H1 (cell line): ENCODE measurements at places on chromosomes 3 and 15.

GRCh38 chr15:34850121-34850520 is 54.8 kb upstream of the ACTC1 start:
- DNase-seq = no peak

DNA sequence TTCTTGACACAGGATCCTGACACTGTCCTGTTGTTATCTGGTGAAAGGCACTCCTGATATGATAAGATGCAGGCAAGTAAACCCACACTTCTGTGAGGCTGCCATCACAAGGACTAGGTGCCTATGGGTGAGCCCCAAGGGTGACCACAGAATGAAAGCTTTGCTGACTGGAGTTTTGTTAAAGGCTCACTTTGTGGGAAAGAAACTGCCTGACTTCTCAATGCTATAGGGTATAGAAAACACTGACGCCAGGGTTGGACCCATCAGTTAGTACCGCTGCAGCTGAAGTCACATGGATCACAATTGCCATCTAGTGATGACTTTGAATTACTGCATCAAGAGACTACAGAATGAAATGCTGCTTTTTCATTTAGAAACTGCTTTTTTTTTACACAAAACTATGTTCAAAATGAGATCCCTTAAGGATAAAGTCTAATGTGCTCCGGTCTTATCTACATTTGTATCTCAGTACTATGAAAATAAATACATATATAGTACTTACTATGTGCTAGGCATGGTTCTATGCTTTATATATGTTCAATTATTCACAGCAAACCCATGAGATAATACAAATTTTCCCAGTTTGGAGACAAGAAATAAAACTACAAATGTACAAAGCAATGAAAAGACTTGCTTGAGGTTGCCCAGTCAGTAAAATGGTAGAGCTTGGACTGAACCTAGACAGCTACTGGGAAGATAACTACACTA is 64.2 kb upstream of the CMSS1 start:
- DNase-seq = peak; percentile 52

- no peak for DNase-seq
Measured at GRCh38 chr3:56251343-56251945, 216.8 kb downstream of the ERC2 start.

GRCh38 chr3:179739816-179740594 is 87.2 kb downstream of the USP13 start:
- DNase-seq = no peak

DNA sequence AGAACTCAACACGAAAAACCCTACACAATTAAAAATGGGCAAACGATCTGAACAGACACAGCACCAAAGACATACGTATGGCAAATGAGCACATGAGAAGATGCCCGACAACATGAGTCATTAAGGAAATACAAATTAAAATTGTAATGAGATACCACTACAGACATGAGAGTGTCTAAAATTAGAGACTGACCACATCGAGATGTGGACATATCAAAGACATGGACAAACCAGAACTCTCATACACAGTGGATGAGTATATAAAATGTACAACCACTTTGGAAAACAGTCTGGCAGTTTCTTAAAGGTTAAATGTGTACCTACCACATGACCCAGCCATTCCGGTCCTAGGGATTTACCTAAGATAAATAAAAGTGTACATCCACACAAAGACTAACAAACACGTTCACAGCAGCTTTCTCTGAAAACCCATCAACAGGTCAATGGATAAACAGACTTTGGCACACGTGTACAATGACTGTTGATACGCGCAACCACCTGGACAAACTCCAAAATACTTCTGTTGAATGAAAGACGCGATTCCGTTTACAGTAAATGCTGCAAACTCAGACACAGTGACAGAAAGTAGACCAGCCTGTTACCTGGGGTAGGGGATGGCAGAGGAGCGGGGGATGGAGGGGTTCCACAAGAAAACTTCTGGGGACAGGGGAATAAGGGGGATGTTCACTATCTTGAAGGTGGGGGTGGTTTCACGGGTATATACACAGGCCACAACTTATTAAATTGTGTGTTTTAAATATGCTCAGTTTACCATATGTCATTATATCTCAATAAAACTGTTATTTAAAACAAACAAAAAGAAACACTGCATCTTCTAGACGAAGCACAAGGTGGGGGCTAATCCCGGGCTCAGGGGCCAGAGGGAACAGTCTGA is 2.1 kb downstream of the TNK2 start:
- DNase-seq = no peak

DNA sequence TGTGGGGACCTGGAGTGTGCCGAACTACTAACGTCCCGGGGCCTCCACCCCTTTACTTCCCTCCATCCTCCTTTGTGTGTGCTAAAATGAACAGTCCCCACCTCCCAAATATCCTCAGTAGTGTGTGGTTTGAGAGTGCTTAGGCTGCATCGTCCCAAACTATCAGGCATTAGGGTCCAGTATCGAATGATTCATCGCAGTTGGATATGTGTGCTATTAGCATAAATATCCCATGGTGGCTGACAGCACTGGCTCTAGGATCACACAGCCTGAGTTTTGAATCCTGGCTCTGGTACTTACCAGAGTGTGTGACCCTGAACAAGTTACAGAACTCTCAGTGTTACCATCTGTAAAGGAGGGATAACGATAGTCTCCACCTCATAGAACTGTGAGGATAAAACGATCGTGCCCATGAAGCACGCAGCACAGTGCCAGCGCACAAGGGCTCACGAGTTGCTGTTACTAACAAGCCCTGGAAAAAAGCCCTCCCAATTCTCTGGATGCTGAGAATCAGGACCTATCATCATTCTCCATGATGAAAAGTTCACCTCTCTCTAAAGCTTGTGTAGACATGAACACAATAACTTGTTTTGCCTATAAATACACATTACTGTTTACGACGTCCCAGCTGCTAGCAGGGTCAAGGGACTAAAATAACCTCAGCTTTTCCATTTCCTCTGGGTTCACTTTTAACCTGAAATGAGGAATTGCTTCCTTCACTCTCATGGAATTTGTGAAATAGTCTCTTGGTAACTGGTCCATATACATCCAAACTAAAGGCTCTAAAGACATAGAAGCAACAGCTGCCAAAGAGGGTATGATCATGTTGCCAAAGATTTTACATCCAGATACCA is 51.0 kb downstream of the VGLL4 start:
- DNase-seq = no peak

DNA sequence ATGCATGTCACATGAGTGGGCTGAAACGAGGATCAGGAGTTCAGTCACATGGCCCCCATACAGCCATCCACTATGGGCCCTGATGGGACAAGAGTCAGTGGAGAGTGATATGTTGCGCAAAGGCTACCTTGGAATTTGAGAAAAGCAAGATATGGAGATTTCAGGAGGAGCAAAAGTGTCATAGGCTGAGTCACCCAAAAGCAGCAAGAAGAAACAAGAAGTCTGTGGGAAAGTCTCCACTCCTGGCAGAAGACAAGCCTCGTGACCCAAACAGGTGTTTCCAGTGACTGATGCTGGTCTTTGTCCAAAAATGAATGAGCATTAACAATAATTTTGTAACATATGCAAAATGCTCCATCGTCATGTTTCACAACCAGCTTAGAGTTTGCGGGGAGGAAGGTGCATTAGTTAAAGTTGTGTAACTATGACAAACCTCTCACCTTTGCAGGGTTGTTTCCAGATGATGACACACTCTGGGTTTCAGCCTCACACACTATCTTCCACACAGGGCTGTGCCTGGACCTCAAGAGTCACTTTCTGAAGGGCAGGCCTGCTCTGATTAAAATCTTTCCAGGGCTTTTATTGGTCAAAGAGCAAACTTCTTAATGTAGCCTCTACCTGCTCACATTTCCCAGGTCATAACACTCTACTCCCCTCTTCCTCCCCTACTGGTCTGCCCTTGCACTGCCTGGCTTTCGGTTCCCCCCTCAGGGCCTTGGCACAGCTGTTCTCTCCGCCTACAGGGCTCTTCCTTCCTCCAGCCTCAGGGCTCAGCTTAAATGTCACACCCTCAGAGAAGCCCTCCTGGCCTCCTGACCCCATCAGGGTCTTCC is 3.9 kb upstream of the DNASE1L3 start:
- DNase-seq = no peak

DNA sequence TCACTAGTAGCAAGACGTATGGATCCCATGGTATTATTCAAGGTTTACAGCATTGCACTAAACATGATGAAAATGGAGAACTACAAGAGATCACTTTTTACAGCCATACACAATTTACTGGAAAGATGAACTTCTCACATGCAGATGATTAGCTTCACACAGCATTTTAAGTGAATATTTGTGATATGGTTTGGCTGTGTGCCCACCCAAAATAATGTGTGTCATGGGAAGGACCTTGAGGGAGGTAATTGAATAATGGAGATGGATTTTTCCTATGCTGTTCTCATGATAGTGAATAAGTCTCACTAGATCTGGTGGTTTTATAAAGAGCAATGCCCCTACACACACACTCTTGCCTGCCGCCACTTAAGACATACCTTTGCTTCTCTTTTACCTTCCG is 662.0 kb upstream of the CCDC54 start:
- no peak for DNase-seq

DNA sequence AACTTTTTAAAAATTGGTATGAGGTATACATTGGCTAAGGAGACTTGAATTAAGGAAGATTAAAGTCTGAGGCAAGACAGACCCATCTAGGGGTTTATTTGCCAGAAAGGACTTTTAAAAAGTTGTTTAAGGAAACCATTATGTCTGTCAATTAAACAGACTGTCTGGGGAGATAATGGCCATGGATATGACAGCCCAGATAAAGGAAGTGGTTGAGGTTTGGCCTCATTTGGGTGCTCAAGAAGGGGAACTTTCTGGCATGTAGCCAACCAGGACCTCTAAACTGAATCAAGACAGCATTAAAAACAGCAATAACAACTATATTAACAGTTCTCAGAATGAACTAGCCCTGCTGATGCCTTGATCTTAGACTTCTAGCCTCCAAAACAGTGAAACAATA is 9.9 kb upstream of the CD200R1L start:
- no peak for DNase-seq

DNA sequence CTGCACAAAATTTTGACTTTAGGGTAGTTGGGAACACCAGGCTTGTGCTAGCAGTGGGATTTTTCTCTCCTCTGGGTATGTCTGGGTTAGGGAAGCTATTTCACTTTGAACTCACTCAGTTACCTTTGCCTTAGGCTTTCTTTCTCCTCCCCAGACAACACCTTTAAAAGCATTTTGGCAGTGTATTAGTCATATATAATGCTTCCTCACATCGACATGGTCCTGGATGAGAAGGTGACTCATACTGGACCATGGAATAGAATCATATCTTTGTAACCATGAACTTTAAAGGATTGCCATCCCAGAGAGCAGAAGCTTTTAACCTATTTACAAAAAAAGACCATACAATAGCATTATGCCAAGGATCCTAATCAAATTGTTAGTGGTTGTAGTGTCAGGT is 2.7 kb downstream of the RYR3 start:
- no peak for DNase-seq

DNA sequence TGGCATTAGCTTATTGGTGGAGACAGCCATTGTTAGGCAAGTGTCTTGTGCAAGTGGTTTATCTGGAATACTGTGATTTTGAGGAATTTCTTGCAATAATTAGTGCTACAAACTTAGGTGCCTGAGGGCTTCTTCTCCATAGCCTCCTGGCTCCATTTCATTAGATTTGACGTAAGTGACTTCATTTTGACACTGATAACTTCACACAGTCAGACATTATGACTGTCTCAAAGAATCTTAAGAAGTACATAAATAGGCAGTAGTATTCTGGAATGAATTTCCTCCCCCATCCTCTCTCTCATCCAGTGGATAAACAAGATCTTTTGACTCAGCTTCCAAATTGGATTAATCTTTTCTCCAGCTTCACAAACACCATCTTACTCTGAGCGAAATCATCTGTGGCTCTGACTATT is 19.0 kb downstream of the ARL14 start:
- no peak for DNase-seq

DNA sequence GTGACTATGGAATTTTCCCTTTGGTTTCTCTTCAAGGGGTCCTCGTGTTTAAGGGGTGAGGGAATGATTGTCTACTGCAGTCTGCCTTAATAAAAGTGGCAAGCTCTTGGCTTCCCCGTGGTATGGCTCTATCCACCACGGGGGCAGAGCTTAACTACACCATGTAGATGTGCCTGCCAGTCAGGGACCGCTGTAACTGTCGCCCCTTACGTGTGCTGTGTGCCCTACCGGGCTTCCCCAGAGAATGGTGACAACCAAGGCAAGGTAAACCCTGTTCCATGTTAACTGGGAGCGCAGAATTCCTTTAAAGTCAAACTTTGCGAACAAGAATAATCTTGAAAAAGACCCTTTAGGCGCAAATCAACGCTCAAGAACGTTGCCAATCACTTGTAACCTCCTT is 966 bp upstream of the C3orf80 start:
- DNase-seq = no peak

DNA sequence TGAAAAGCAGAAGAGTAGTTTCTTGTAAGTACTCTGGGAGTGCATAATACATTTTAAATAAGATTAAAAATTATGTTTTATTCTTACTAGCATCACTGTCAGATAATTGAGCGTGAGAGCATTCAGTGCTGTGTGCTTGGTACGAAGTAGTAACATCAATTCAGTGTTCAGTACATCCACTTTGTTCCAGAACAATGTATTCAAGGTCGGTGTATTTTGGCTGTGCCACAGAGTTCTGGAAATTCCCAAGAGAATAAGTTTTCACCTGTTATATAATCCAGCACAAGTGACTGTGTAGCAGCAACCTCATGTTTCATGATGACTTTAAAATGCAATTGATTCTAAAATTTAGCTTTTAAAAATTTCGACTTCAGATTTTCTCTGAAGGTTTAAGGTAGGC is 130.6 kb downstream of the IGF1R start:
- DNase-seq = no peak

- DNase-seq = no peak
Measured at GRCh38 chr3:128167973-128168674, 14.8 kb downstream of the EEFSEC start.

- DNase-seq = no peak
Measured at GRCh38 chr3:131735544-131735943, 232.8 kb upstream of the MRPL3 start.

DNA sequence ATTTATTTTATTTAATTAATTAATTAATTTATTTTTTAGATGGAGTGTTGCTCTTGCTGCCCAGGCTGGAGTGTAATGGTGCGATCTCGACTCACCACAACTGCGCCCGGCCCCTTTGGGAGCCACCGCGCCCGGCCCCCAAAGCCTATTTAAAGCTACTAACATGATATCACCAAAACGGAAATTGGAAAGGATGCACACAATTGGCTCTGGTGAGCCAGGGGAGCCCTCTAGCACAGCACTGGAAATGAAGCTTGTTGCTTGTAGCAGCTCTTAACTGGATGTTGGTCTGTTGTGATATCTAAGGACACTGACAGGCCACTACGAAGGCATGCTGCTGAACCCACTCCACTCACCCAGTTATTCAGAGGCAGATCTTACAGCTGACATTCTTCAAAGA is 104.5 kb downstream of the IGF2BP2 start:
- DNase-seq = no peak
